ENCODE measurements at places on chromosomes 2 and 18.

DNA sequence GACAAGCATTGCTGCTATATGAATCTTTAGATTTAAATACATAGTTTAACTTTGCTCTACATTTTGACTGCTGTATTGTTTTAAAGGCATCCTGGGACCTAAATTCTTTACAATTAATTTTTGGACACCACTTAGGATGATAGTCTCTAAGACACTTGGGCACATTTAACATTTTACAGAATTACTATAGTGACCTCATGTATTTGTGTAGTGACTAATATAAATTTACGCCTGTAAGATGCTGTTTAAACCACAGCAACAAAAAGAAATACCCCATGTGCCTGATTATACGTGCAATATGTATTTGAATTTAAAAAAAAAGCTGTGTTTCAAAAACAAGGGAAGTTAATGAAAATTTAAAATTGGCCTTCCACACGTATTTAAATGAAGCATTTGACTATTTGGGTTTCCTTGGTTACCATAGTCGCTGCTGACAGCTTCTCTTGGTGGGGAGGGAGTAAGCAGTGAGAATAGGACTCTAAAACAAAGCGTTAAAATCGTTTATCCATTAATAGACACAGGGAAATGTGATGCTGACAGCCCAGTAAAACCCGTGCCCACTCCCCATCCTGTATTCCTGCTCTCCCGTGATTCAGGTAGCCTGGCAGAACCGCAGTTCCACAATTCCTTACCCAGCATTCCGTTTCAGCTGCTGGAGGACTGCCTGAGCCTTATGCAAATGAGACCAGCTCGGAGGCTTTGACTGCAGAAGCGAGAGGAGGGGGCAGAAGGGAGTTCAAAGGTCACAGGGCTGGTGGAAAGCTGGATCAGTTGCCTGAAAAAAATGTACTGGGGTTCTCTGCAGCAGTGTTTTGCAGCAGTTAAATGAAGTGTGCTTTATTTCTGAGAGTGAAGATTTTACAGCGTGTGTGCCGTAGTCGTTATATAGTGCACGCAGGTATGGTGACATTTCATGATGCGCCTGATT lies 104.3 kb downstream of the CSRNP3 start:
- peak; percentile 40 for DNase-seq

DNA sequence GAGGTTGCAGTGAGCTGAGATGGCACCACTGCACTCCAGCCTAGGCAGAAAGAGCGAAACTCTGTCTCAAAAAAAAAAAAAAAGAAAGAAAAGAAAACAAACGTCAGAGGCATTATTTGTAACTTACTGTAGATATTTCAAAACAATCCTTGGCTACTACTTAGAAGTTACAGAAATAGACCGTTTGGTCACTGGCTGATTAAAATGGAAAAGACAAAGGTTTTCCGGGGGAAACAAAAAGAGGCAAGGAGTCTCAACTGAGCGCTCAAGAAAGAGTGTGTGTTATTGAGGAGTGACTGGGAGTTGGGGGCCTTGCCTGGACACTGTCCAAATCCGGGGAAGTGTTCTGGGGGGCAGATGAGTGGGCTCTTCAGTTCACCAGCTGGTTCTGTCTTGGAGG lies 47.6 kb downstream of the TEX44 start:
- no peak for DNase-seq

- DNase-seq = no peak
These were observed 23.7 kb downstream of the CYP27A1 start for GRCh38 chr2:218805627-218806026.

DNA sequence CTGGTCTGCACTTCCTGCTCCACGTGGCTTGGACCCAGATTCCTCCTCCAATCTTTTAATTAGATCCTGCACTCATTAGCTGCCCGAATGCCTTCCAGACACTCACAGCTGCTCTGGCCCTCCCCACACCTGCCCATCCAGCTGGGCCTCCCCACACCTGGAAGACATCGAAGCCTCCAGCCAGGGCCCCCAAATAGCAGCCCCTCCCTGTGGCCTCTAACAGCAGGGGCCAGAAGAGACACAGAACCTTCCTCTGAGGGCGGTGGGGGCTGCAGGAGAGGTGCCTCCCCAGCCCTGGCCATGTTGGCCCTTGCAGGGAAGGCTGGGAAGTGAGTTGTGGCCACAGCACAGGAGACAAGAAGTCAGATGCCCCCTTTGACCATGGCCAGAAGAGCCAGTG lies 252.8 kb downstream of the DYSF start:
- no peak for DNase-seq

DNA sequence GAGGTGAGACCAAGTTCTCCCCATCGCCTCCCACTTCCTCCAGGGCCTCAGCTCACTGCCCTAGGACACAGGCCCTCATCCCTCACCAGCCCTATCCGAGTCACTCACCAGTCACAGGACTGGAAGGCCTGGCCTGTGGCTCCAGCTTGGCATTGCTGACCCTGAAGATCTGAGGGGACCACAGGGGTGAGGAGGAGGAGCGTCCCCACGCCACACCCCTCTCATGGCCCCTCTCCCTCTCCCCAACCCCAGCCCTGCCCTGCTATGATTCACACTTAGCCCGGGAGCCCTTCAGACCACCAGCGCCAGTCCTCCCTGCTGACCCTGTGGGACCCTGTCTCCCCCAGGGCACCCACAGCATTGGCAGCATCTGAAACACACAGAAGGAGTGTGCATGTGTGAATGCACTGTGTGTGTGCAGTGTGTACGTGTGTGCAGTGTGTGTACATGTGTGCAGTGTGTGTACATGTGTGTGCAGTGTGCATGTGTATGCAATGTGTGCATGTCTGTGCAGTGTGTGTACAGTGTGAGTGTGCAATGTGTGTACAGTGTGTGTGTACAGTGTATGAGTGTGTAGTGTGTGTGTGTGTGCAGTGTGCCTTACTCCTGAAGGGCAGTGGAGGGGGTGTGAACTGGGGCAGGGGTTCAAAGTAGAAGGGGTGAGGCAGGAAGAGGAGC lies 29.4 kb upstream of the ANKRD62 start:
- DNase-seq = no peak

- DNase-seq = no peak
These were observed 58.6 kb upstream of the LYPD6B start for GRCh38 chr2:148979919-148980277.

GRCh38 chr2:136049991-136050920 lies 64.8 kb upstream of the DARS1 start:
- no peak for DNase-seq

DNA sequence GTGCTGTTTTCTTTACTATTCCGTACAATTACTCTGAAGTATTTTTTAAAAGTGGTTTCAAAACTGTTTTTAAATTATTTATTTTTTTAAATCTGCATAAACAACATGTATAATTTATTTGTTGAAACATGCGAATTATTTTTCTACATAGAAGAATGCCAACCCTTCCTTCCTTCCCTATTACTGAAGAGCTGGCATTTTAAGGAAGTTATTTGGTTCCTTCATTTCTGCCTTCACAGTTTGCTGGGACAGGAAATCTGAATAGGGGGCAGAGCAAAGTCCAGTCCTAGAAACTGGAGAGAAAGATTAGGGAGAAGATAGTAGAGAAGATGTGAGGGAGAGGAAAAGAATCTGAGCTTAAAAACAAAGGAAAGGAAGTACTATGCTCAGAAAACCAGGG lies 146.7 kb upstream of the ACVR2A start:
- DNase-seq = no peak

GRCh38 chr18:676069-676468 lies 18.6 kb downstream of the TYMS start:
- DNase-seq = no peak

GRCh38 chr2:58261209-58261608 lies 20.1 kb upstream of the FANCL start:
- DNase-seq = no peak

GRCh38 chr18:37922162-37922561 lies 356.6 kb upstream of the CELF4 start:
- DNase-seq = no peak
